Vein endothelial cell (primary cell): ENCODE measurements at places on chromosomes 6 and 20. TPM values are rescaled to one million over a fixed set of nuclear protein-coding genes. Genes with fewer than 3 reads are reported as not detected.

Gene MAS1
- not detected in 2 replicates for total RNA-seq

Gene DPPA5
- not detected in 2 replicates for total RNA-seq

Gene MACROD2
- 0.33 and 0.76 TPM in 2 replicates for total RNA-seq

Gene SUMO4
- total RNA-seq, result 0.65 and 2.4 TPM in 2 replicates

Gene STXBP5
- total RNA-seq, result 27.4 and 36.6 TPM in 2 replicates

Gene CTCFL
- total RNA-seq, result under 0.01 TPM in 1 of 2 replicates, not detected in the other

Gene TENT5A
- 4.6 and 6.0 TPM in 2 replicates for total RNA-seq

Gene JAG1
- total RNA-seq, result 118 and 205 TPM in 2 replicates
